ENCODE measurements at places on chromosomes 3 and 15. TPM values are rescaled to one million over a fixed set of nuclear protein-coding genes. Genes with fewer than 3 reads are reported as not detected.

CHRD gene
- 0.43 TPM for total RNA-seq

DNA sequence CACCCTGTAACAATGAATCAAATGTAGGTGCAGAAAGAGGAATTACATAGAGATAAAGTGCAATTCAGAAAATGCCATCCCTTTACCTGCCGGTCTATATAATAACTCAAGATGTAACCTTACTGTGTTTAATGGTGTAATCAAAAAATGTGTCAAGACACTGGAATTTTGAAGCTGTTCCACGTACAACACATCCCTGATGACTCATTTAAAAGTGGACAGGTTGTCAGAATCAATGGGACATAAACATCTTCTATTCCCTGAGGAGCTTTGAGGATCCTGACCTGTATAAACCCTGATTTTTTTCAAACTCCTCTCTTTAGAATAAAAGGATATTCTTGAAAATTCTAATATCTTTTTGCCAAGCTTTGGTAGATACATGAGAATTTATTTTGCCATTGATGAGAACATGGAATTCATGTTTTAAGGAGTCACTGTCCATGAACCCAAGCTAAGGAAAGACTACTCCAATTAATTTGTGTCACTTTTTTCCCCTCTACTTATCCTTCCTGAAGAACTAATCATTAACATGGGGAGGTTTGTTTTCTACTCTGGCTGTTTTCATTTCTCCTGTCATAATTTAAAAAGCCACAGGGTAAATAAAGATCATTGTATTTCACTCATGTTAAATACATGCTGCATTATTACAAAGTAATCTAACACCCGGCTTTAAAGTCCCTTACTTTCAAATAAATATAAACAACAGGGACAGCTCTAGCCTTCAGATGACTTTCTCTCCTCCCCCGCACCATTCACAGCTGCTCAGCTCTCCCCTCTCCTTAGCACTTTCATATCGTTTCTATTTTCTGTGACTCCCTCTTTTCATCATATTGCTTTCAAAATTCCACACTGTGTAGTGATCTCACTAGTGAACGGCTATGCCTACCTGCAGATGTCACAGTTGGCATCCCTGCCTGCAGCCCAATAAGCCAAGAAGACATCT is 138.3 kb downstream of the TAFA4 start:
- DNase-seq: no peak

- DNase-seq: no peak
These were observed 40.9 kb downstream of the SCAP start for GRCh38 chr3:47434849-47435248.

DNA sequence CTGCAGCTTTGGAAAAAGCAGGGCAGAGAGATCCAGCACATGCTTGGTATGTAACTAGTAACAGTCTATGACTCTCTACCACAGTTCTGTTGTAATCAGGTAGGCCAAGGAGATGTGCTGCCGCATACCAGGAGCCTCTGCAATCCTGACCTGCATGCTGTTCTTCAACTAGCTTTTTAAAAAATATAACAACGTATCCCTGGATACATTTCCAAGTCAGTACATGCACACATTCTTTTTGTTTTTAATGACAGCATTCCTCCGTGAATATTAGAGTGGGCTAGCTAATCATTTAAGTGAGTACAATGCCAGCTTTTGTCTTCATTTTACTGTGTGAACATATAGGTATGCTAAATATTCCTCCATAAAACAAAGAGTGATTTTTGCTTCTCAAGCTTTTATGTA is 437.8 kb downstream of the RBMS3 start:
- DNase-seq: no peak

- DNase-seq: no peak
These were observed 387.0 kb upstream of the CBLB start for GRCh38 chr3:106255870-106256248.

All from HT1080 (cell line).